AG10803 (cell line): ENCODE measurements at places on chromosomes 3 and 15.

GRCh38 chr3:127149621-127150310 is 43.2 kb upstream of the PRR23E start:
- DNase-seq: no peak

DNA sequence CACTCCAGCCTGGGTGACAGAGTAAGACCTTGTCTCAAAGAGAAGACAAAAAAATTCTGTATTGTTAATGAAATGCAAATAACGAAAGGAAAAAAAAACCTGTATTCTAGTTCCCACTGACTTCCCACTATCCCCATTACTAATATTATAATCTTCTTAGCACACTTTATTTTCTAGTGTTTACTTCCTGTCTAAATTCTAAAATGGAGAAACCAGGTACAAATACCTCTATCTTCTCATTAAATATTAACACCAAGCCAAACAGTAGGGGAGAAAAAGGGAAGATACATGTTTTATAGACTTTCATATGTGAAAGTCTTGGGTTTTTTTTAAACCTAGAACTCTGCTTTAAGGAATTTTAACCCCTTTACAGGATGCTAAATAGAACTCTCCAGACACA is 55.3 kb upstream of the PLXND1 start:
- no peak for DNase-seq

- peak; percentile 8 for DNase-seq
These were observed 144.7 kb upstream of the IQSEC1 start for GRCh38 chr3:13217736-13218540.

- DNase-seq: peak; percentile 69
These were observed 296.3 kb downstream of the UACA start for GRCh38 chr15:70466895-70467529.

- DNase-seq: no peak
These were observed 12.7 kb upstream of the TOPBP1 start for GRCh38 chr3:133674290-133674919.

- no peak for DNase-seq
These were observed 2.9 kb upstream of the C15orf39 start for GRCh38 chr15:75198560-75199356.

DNA sequence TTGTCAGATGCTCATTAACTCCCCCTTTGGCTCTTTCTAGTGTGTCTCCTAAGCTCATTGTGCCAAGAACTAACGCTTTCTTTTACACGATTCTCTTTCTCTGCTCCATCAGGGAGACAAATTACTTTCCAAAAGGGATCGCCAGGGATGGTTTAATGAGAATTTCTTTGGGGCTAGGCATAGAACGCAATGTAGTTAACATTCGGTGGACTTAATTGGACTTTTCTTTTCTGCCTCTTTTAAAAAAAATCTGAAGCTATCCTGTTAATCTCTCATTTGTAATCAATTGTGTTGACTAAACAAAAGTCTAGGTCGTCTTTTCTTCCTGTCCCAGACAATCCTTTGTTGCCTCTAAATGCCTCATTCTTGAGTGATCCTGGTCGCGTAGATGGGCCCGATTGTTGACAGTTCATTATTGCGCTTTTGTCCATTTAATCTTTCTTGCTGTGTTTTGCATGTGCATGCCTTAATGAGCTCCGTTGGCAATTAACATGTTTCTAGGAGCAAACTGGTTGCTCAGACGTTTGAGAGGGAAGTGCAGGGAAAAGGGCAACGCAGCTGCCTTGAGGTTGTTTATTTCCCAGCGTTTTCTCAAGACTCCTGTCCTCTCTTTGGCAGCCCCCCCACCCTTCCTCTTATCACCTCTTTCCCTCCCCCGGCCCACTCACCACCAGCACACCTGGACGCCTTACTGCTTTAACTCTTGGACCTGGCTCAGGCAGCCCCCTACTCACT is 7.8 kb downstream of the FEZF2 start:
- DNase-seq: no peak

GRCh38 chr3:195384952-195385351 is 57.9 kb downstream of the ACAP2 start:
- DNase-seq: no peak

GRCh38 chr15:46300716-46301115 is 665.9 kb downstream of the SQOR start:
- no peak for DNase-seq

- no peak for DNase-seq
These were observed 7.9 kb downstream of the RPL32 start for GRCh38 chr3:12833222-12834161.

- DNase-seq: no peak
These were observed 280.1 kb downstream of the SV2B start for GRCh38 chr15:91380114-91380513.

DNA sequence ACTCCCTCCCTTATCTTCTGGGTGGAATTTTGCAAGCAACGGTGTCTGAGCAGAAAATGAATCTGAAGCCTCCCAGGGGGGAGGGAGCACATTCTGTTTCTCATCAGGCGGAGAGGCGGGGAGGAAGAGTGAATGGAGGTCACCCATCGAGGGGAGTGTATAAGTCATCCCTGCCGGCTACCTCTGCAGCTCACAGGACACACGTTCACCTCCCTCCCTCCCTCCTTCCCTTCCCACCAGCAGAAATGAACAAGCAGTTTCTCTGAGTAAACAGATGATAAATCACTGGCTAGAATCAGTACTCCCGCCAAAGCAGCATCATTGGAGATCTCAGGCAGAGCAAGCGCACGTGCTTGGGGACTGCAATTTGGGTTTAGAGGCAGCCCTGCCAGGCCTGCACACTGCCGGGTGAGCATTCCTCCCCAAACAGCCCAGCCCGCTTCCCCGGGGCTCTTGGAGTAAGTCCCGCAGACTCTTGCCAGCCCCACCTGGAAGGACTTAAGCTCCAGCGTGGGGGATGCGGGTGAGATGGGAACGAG is 38.3 kb downstream of the CPN2 start:
- DNase-seq: peak; percentile 80

DNA sequence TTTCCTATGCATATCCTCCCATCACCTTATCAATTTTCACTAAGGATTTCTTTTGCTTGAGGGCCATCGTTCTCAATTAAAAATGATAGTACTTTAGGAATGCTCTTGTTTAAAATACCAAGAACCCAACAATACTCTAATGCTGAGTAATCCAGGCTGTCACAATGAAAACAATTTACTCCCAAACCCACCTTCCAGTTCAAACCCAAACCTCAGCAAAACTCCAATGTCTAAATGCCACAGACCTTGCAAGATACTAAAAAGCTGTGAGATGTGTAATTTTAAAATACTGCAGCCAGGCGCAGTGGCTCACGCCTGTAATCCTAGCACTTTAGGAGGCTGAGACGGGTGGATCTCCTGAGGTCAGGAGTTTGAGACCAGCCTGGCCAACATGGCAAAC is 889.8 kb downstream of the ROBO1 start:
- peak; percentile 77 for DNase-seq

DNA sequence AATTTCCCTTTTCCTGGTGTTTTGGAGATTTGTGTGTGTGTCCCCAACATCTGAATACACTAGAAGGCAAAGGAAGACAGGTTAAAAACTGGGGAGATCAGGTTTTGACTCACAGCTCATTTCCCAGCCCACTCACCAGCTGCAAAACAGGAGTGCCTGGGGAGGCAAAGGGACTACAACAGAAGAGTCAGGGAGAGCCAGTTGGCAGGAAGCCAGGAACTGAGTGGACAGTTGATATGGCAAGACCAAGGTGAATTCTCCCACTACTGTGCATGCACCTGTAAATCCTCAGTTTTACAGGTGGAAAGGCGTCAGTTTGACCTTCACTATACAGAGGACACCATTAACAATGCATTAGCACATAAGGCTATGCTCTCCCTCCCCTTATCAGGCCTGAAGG is 901.5 kb upstream of the SEMA6D start:
- no peak for DNase-seq

- peak; percentile 94 for DNase-seq
These were observed 3.8 kb downstream of the HEG1 start for GRCh38 chr3:125051715-125052581.

GRCh38 chr3:105152987-105153386 is 213.7 kb upstream of the ALCAM start:
- DNase-seq: no peak

- DNase-seq: no peak
These were observed 168.4 kb downstream of the LPP start for GRCh38 chr3:188322135-188322887.

GRCh38 chr3:165185707-165186327 is 10.4 kb downstream of the SLITRK3 start:
- DNase-seq: peak; percentile 56

DNA sequence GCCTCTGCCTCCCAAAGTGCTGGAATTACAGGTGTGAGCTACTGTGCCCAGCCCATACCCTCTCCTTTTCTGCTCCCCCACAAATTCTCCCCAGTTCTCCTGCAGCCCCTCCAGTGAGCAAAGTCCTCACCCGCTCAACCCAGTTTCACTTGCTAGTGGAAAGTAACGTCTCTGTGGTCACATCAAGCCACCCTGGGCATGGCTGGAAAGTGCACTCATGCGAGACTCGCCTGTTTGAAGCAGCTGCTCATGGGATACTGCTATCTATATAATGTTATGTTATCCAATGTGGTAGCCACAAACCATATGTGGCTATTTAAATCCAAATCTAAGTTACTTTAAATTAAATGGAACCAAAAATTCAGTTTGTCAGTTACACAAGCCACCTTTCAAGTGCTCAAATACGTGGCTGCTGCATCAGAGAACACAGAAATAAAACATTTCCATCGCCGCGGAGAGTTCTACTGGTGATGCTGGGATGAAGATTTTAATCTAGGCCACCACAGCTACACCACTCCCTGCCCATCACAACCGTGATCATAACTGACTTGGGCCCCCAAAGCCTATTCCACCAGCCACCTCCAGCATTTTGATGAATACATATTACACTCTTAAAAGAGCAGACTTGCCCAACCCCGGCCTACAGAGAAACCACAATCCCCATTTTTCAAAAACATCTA is 119.4 kb downstream of the LIPC start:
- DNase-seq: no peak

- peak; percentile 9 for DNase-seq
These were observed 762 bp downstream of the CTNNB1 start for GRCh38 chr3:41199866-41200668.

DNA sequence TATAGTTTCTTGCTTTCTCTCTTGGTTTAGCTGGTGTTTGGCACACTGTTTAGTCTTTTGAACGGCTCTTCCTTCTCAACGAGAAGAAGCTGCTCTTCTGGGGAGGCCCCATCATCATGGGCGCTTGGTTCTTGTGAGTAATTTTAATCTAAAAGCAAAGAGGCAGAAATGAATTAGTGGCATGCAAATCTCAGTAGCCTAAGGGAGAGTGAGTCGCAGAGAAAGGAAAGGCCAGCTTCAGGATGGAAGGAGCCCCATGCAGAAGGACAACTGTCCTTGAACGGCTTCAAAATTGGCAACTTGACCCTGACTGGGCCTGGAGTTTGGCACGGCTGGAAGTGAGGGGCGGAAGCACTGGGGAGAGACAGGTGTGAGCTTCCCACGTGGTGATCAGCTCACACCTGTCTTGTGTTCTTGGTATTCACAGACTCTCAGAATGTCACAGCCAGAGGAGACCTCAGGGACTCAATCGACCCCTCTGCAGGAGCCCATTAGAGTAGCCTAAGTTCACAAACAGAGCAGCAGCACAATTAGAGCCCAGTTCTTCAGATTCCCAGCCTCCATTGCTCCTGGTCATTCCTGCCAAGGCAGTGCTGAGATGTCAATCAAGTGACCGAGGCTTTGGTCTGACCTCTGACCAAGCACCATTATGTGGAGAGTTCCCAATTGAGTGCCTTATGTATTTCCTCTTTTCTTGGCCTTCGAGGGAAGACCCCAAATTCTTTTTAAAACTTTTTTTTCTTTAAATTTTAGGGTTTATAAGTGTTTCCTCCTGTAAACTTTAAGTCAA is 41.3 kb upstream of the ETV5 start:
- no peak for DNase-seq

DNA sequence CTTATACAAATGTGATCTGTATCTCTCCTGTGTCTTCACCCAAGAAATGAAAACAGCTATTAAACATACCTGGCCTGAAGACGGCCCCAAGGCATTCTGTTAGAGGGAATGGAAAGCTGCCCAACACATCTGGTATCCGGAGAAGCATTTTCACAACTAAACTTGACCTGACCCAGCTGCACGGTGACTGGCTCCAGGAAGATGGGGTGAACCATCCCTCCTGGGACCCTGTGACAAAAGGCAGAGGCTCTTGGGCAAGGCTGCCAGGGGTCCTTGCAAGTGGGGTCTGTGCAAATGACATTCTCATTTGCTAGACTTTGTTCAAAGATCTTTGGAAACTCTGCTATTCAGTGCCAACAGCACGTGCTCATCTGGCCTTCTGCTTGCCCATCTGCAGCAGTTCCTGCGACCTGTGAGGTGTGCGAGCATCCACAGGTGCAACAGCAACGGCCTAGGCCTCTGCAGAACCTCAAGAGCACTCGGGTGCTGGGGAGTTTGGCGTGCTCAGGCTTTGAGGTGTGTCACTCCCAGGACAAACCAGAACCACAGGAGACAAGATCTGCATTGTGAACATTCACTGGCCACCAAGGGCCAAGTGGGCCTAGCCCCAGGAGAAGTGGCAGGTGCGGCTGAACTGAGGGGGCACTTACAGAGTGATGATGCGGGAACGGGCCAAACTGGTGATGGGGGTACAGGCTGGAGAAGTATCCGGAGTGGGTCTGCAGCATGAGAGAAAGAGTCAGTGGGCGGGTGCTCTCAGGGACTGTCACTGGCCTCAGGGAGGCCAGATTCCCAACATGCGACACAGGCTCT is 71.8 kb downstream of the SENP2 start:
- DNase-seq: no peak

- DNase-seq: no peak
These were observed 373.5 kb downstream of the SHQ1 start for GRCh38 chr3:72474775-72475174.

DNA sequence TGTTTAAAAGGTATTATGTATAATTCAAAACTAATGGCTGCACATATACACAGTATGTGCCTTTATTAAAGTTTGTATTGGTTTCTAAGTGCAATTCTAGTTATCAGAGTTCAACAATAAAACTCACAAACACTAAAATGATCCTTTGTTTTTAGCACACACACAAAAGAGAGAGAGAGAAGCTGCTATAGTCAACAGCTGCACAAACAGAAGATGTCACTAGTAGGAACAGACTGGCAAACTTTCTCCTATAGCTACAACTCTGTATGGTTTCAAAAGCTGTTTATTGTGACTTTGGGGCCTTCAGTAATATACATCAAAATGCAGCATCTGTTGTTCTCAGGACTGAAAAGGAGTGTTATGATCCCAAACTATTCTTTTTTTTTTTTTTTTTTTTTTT is 6.1 kb downstream of the SECISBP2L start:
- no peak for DNase-seq

DNA sequence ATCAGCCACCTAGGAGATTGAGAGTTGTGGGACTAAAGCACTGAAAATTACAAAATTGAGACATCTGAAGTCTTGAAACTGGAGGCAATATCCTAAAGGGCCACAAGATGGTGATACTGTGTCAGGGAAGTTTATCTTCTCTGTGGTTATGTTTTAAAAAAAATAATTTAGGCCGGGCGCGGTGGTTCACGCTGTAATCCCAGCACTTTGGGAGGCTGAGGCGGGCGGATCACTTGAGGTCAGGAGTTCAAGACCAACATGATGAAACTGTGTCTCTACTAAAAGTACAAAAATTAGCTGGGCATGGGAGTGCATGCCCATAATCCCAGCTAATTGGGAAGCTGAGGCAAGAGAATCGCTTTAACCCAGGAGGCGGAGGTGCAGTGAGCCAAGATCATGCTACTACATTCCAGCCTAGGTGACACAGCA is 17.9 kb upstream of the NIT2 start:
- DNase-seq: peak; percentile 73

GRCh38 chr3:32848215-32848614 is 30.4 kb downstream of the TRIM71 start:
- no peak for DNase-seq
